ENCODE measurements at places on chromosomes 2 and 18. TPM values are rescaled to one million over a fixed set of nuclear protein-coding genes. Genes with fewer than 3 reads are reported as not detected.

Gene APOB
- total RNA-seq = not detected

- DNase-seq = peak; percentile 63
Observed at GRCh38 chr2:61658841-61659780, 121.0 kb upstream of the XPO1 start.

- DNase-seq = no peak
Observed at GRCh38 chr2:143001501-143001900, 124.0 kb downstream of the KYNU start.

GRCh38 chr18:76052227-76052595 is 442.8 kb downstream of the ZNF516 start:
- DNase-seq = no peak

DNA sequence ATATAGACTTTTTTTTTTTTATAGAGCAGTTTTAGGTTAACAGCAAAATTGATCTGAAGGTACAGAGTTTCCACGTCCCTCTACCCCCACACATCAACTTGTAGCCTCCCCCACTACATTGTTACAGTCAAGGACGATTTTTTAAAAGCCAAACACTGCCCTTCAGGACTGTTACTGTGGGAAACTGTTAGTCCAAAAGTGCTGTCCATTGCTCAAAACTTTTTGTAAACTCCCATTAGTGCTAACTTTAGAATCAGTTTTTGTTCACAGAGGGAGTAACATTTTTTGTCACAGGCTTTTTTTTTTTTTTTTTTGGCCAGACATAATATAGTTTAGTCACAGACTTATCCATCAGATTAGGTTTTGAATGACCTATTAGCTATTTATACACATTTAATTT is 24.1 kb downstream of the ELP2 start:
- DNase-seq = no peak

DNA sequence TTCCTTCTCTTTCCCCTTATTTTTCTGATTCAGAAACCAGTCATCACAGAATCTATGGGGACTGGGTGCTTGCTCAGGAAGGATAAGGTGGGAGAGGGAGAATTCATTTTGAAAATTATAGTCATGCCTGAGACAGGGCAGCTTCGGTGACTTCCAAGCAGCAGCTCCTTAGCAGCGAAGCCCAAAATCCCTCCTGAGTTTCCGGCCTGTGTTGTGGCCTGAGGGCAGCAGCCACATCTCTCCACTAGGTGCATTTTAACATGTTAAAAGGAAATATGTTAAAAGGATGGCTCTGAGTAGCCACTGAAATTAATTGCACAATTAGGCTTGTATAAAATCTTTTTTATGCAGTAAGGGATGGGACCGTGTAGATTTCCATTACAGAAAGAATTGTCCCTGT is 207.0 kb upstream of the RAB12 start:
- no peak for DNase-seq

- peak; percentile 9 for DNase-seq
Observed at GRCh38 chr2:97774425-97774824, 61.0 kb downstream of the ZAP70 start.

DNA sequence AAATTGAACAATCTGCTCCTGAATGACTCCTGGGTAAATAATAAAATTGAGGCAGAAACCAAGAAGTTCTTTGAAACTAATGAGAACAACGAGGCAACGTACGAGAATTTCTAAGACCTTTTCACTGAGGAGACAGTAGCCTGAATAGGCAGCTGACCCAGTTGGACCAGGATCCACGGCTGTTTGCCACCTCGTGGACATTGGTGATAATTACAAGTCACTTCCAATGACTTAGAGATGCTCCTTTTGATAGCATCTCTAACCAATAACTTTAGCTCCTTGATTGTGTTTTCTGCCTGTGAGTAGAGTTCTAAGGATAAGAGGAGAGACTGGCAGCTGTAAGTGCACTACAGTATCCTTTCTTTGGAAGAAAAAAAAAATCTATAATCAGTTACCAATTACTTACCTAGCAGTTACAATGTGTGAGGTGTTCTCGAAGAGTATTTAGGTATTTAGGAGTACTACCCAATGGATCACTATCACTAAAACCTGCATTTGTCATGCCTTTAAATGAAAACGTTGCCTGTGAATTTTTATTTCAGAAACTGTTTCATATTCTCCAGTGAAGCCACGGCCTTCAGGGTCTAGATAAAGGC is 31.3 kb upstream of the CNTNAP5 start:
- DNase-seq = no peak

Data from Caki2 (cell line).